ENCODE measurements at places on chromosomes 12 and 14.

- no peak for DNase-seq
These were observed 93.8 kb upstream of the MON2 start for GRCh38 chr12:62372825-62373224.

DNA sequence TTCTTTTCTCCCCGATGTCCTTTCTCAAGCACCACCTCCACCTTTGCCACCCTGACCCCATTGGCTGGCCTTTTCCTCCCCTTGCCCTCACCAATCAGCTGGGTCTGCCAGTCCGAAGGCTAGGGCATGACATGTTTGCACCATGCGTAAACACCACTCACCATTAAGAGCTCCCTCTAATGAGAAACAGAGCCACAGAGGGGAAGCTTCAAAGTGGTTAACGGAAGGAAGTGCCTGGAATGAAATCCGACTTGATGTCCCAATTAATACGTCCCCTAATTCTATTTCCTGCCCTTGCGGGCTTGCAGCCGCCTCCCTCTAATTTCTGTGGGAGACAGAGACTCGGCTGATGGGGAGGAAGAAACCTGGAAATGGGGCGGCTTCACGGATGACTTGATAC lies 318.5 kb upstream of the TBX3 start:
- no peak for DNase-seq

DNA sequence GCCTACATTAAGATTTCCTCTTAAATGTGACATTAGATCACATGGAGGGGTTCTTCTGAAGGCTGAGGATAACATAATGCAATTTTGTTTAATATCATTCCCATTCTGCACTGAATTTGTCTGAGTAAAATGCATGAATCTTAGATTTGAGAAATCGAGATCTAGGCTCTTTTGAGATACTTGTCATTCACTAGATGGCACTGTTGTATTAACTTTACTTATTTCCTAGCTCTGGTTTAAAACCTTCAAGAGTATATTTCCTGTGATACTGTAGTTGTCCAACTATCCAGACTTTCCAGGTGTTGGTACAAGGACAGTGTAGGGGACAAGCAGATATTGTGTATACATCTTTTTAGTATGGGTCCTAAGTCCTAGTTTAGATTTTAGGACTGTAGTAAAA lies 91.7 kb upstream of the SEL1L start:
- DNase-seq = no peak

DNA sequence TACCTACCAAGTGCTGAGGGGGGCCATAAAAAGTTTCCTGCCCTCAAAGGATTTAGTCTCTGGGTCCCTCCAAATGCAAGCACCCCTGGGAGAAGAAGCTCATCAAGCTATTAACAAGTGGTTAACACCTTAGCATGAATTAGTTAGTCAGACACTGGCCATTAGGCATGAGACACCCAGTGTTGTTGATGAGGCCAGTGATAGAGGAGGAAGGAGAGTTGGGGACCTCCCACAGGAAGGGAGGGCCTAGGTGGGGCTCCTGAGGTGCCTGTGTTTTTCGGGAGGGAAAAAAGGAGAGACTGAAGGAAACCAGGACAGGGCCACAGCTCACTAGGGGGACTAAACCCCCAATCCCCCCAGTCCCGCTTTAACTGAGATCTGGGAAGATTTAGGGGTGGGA lies 4.5 kb upstream of the KRT71 start:
- no peak for DNase-seq

GRCh38 chr14:101862711-101863110 lies 101.2 kb downstream of the PPP2R5C start:
- no peak for DNase-seq

GRCh38 chr12:80222261-80222660 lies 122.9 kb downstream of the OTOGL start:
- DNase-seq = no peak

- DNase-seq = no peak
These were observed 6.4 kb downstream of the ERP27 start for GRCh38 chr12:14931791-14932560.

DNA sequence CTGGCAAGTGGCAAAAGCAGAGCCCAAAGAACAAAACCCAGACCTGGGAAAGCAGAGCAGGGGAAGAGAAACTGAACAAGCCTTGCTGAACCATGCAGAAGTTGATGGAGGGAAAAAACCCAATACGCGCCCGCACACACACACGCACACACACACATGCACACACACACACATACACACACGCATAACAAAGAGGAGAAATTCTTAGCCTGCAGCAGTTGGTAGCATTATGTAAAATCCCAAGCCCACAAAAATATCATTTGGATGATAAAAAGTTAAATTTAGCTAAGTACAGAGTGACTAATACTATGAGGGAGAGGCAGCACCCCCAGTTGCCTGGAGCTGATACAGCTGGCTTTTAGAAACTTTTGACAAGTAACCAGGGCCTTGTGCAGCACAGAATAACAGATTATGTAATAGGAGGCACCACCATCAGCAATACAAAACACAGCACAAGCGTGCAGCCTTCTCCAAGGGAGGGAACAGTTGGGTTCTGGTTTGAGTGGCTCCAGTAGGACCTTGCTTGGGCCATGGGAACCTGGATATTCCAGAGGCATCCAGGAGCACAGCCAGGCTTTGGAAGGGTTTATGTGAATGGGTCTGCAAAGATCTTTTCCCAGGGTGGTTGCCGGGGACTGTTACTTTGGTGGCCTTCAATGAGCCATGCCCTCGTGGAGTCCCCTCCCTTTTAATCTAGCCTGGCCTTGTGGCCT lies 35.3 kb downstream of the PITPNM2 start:
- no peak for DNase-seq

- DNase-seq = no peak
These were observed 22.3 kb upstream of the FRS2 start for GRCh38 chr12:69447892-69448291.

DNA sequence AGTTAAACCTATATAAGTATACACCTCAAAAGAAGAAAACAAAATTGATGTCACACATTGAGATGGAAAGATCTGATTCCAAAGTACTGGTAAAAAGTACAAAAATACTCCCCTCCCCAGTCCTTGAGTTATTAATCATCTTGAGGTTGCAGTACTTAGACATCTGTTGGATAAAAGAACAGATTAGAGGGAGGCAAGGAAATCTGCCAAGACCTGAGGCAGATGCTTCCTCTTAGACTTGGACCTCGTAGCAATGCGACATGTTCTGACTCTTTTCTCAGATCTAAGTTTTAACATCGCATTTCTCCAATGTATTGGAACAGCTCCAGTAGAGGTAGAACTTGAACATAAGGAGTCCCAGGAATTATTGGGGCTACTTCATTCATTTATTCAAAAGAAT lies 187.9 kb upstream of the GRIN2B start:
- DNase-seq = no peak

GRCh38 chr12:80412343-80412953 lies 31.6 kb upstream of the PTPRQ start:
- DNase-seq = no peak

DNA sequence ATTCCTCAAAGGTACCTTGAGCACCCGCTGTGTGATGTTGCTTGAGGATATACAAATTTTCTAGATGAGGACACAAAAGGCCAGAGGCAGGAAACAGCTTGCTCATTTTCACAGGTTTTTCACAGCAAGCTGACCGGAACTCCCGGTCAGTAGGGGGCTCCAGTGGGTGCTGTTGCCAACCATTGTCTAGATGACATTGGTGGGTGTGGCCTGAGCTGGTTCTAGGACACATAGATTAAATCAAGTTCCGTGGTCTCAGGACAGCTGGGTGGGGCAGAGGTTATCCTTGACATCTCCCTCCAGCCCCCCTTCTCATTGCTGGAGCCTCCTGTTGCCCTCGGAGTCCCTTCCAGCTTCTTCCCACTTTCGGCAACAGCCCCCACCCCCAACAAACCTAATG lies 153.6 kb upstream of the FKBP4 start:
- DNase-seq = no peak

DNA sequence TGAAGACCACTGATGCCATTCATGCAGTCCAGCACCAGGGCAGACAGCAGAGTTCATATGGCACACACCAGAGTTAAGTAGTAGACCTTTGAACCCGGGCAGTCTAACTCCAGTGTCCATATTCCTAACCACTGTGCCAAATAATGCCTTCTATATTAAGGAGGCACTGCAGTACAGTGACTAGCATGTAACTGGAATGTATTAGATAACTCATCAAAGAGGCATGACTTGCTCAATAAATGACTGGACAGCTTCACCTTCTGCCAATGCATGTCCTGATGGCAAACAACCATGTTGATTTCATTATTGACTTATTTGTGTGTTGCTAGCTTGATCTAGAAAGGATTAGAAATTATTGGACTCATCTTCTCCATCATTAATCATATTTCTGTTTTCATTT lies 40.2 kb downstream of the DACT1 start:
- DNase-seq = no peak

- no peak for DNase-seq
These were observed 74.6 kb downstream of the RERG start for GRCh38 chr12:15146585-15146984.

GRCh38 chr12:105228494-105228893 lies 7.5 kb downstream of the APPL2 start:
- DNase-seq = no peak

GRCh38 chr12:89461649-89462612 lies 62.7 kb downstream of the GALNT4 start:
- no peak for DNase-seq

DNA sequence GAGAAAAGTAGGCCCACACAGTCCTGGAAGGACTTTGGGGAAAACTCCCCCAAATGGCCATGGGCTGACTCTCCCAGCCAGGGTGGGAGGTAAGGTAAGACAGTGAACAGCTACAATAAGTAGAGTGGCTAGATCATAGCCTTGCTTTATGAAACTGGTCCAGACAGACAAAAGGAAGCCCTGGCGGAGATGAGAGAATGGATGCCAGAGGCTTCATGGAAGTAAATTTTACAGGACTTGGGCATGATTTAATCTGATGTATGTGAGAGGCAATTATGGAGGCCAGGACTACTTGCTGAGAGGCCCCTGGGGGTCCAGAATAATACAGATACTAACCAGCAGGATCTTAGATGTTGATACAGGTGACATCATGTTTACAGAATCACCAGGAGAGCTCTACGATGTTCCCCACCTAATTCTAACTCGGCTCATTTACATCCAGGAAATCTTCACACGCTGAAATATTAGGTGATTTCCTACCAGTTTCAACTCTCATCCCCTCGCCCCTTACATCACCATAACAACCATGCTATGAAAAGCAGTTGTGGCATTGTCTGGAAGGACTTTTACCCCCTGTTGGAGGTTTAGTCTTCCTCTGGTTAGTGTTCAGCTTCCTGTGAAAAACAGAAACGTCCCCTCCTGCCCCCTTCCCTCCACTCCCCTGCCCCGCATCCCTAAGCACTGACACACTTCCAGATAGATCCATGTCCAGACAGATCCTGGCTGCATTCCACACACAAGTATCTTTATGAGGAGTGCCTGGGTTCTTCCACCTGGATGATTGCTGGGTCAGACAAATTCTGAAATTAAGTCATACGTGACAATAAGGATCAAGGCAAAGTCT lies 39.5 kb upstream of the NT5DC3 start:
- DNase-seq = no peak

DNA sequence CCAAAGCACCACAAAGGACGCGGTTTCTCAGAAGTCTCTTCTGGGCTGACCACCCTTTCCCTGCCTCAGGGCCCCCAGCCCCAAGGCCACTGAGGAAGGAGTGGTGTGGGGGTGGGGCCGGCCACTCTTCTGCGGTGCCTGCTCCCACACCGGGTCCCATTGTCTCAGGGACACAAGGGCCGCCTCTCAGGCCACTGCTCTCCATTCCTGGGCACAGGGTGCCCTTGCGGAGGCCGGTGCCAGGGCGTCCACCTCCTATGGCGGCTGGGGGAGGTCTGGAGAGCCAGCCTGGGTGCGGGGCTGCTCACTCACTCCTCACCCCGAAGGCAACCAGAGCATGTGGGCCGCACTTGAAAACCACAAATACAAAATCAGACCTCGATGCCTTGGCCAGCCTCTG lies 44.1 kb downstream of the PRIMA1 start:
- DNase-seq = no peak

GRCh38 chr14:69755784-69756183 lies 11.2 kb upstream of the SRSF5 start:
- DNase-seq = no peak

- DNase-seq = no peak
These were observed 75.8 kb downstream of the DIO2 start for GRCh38 chr14:80135305-80136088.

GRCh38 chr14:89814126-89814525 lies 140.4 kb downstream of the EFCAB11 start:
- no peak for DNase-seq

DNA sequence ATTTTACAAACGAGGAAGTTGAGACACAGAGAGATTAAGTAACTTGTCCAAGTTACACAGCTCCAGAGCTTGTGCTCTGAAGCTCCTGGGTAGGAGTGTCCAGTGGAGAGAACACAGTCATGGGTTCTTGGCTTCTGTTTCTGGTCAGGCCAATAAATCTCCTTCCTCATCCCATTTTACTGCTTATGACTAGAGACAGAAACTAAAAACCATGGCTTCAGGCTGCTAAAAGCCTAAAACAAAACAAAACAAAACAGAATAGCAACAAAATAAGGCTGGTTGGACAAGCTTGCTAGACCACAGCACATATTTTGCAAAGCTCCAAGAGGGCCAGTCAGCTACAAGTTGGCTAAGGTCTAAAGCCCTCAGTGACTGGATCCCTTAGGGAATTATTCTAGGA lies 49.8 kb downstream of the PTGER2 start:
- no peak for DNase-seq

DNA sequence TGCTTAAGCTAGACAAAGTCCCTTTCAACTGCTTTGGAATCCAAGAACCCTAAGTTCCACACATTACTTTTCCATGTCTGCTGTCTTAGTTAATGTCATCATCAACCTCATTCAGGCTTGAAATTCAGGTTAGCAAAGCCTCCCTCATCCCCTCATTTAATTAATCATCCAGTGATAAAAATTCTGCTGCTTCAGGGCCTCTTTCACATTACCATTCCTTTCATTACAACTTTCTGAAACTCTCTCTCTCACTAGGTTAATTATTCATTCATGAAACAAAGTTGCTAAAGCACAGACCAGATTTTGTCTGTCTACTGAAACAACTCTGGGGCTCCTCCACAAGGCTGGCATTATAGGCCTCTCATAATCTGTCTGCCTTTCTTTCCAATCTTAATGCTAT lies 9.4 kb upstream of the VTI1B start:
- no peak for DNase-seq

Data from GM18507 (cell line).